Testis (tissue), 5 donors: ENCODE measurements at places on chromosomes 2 and 18. TPM values are rescaled to one million over a fixed set of nuclear protein-coding genes. Genes with fewer than 3 reads are reported as not detected.

GRCh38 chr2:216339456-216340279 is 32.6 kb downstream of the MARCHF4 start:
- DNase-seq, result no peak

The RAB27B gene
- 0.93 TPM for total RNA-seq

GRCh38 chr2:193868833-193869232 is 1674.1 kb upstream of the TMEFF2 start:
- no peak for DNase-seq

The SEH1L gene
- total RNA-seq, result 37.1 TPM

DNA sequence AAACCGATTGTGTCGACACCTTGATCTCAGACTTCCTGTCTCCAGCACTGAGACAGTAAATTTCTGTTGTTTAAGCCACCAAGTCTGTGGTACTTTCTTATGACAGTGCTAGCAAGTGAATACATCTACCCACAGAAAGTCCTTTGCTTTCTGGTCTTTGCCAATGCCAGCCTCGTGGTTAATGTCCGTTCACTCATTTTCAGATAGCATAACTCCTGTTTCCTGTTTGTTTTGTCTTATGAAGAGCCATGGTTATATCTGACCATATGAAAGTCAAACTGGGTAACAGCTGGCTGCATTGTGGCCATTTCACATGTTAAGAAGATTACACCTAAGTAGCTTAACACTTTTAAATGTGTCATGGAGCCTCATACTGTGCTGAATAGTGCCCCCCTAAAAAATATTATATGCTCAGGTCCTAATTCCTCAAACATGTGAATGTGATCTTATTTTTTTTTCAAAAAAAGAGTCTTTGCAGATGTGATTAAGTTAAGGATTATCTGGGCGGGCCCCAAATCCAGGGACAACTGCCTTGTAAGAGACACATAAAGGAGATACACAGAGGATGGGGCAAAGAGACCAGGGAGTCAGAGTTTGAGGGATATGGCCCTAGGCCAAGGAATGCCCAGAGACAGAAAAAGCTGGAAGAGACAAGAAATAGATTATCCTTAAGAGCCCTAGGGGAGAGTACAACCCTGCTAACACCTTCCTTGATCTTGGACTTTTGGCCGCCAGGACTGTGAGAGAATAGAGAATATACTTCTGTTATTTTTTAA is 118.0 kb downstream of the KCNE4 start:
- no peak for DNase-seq

GRCh38 chr2:75523313-75524275 is 37.1 kb downstream of the EVA1A start:
- DNase-seq, result no peak

The ICOS gene
- 0.62 TPM for total RNA-seq

DNA sequence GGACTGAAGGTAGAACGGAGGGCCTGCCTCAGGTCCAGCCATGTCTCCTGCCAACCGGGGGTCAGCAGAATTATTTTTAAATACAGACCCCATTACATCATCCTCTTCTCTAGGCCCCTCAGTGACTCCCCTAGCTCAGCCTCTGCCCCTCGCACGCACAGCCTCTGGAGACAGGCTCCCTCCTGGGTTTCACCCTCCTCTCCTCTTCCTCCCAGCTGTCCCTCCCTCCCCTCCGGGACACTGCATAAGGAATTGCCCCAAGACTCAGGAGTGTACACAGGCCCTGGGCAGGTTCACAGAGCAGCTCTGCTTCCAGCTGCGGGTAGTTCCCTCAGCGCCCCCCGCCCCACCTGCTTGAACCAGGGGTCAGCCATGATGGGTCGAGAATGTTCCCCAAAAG is 520.2 kb upstream of the MYT1L start:
- DNase-seq, result no peak

DNA sequence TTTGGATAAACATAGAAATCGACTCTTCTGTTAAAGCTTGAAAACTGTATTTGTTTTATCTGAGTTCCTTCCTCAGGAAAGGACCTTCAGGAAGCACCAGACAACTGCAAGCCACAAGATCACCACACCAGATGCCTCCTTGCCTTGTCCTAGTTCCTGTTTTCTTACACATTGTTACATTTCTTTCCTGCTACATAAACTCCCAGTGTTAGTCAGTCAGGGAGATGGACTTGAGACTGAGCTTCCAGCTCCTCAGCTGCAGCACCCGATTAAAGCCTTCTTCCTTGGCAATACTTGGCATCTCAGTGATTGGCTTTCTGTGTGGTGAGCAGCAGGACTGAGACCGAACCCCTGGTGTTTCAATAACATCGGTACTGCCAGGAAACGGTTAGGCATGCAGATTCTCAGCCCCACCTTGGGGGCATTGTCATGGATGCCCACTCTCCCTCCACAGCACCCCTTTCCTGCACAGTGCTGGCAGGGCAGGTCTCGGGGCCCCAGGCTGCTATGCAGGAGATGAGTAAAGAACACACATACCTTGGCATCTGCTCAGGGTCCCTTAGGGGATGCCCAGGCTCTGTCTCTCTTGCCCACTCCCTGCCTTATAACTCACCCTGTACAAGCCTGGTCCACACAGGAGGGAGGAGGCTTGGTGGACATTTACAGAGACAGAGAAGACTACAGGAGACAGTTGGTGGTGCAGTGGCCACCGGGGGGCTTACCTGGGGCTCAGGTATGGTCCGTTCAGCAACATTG is 32.6 kb downstream of the ANKMY1 start:
- DNase-seq, result no peak

GRCh38 chr18:50707855-50708469 is 111.9 kb downstream of the MRO start:
- DNase-seq, result no peak

The SETBP1 gene
- 33.1 TPM for total RNA-seq

The CHST10 gene
- total RNA-seq, result 21.5 TPM

The STPG4 gene
- 3.0 TPM for total RNA-seq

The GMPPA gene
- 24.6 TPM for total RNA-seq

The OSBPL6 gene
- 2.6 TPM for total RNA-seq

DNA sequence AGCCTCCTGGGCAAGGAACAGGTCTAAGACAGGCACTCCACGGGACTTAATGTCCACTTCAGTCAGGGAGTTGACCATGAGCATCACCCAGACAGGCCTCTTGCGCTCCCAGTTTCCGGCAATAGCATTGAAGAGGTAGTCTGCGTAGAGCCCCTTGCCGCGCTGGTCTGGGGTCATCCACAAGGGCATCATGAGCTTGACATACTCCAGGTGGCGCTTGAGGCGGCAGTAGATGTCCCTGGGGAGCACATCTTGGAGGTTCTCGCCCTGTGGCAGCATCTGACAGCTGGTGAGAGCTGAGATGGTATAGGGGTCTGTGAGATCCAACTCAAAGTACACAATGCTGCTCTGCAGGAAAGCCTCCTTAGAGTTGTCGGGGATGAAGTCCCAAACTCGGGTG is 10.6 kb downstream of the TRABD2A start:
- no peak for DNase-seq

DNA sequence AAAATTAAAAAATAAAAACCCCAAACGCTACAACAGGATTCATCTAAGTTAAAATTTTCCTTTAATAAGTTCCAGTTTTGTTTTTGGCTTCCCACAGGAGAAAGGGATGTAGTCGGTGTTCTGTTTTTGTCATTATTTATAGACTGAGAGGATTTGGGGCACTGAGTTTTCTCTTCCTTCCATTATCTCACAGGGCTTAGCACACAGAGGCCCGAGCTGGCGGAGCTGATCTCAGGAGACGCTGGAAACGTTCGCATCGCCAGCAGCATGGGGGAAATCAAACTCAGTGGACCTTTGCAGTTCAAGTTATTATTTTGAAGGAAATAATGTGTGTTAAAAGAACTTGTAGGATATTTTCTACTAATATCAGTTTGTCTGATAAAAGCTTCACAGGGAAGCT is 669.7 kb upstream of the SALL3 start:
- no peak for DNase-seq

GRCh38 chr2:64327510-64328414 is 126.2 kb upstream of the LGALSL start:
- DNase-seq, result peak; percentile 67

GRCh38 chr2:138818556-138818955 is 38.4 kb upstream of the NXPH2 start:
- DNase-seq, result no peak

DNA sequence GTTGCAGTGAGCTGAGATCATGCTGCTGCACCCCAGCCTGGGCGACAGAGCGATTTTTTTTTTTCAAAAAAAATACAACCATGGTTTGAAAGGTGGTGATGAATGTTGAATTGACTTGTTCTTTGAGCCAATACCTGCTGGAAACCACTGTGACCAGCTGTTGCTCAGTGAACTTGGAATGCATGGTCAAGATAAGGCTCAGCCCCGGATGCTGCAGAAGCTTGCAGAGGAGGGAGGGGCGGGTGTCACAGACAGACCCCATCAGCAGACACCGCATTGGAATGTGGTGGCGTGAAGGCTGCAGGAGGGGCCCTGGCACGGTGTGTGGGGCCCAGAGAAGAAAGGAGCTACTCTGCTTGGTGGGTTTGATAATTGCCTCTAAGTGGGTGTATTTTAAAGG is 91.6 kb downstream of the ITGB1BP1 start:
- DNase-seq, result no peak

DNA sequence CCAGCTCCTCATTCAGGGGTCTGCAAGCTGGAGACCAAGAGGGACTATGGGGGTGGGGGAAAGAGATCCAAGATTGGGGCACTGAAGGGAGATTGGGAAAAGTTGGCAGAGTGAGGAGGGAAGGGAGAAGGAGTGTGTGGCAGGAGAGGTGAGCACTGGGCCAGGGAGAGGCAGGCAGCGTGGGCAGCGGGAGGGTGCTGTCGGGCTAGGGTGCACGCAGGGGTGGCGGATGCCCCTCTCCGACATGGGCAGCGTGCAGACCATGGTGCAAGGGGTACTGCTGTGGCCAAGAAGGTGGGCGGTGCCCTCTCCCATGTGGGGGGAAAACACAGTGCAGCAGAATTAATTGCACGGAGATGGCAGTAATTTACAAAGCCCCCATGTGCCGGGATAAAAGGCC is 74.1 kb downstream of the CELF4 start:
- no peak for DNase-seq

- DNase-seq, result no peak
Observed at GRCh38 chr2:121873864-121874263, 118.4 kb downstream of the TSN start.

The MYO1B gene
- total RNA-seq, result 26.8 TPM

DNA sequence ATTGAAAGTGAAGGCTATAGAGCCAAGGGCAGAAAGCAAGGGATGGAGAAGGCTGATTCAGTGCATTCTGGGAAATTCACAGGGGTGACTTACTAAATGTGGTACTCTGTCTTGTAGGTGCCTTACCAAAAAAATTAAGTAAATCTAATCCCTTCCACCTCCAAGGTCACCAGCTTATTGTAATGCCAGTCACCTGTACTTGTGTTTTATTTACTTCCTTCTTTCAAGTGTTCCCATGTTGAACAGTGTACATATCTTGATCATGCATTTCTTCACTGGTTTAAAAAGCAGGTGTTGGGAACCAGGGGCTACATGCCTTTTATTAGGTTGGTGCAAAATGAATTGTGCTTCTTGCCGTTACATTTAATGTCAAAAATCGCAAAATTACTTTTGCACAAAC is 137.0 kb upstream of the ARHGAP28 start:
- no peak for DNase-seq

DNA sequence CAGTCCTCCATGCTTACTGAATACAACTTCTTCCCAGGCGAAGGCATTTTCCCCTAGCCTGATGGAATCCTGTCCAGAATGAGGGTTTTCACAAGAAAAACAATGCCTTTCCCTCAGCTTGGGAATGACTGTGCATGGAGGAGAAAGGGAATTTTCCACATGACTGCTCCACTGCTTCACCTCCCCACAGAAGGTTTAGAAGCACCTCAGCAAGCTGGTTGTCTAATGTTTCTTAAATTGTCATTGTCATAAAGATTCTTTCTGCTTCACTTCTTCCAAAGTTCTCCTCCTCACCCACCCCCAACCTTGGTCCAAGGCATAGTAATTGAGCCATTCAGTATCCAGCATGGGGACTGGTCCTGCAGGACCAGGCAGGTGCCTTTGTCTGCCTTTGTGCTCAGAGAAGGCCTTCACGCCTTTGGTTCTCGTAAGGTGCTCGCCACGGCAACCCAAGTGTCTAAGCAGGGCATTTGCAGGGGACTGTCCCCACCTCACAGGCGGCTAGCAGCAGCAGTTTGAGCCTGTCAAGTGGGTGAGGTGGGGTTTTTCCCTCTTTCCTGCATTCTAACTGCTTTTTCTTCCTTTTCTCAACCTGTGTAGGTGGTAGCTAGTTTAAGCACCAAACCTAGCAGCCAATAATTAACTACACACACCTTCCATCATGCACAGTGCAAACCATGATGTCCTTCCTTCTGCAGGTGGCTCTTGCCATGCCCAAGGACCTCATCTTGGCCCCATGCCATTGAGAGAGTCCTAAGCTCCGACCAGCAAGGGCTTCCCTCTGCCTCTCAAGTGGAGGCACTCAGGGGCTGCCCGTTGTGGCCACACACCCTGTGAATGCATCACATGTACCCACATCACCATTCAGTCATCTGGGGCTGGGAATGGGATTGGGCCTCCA is 65.7 kb upstream of the BCL2L11 start:
- DNase-seq, result no peak

- DNase-seq, result no peak
Observed at GRCh38 chr2:70851704-70852103, 16.1 kb upstream of the CD207 start.

DNA sequence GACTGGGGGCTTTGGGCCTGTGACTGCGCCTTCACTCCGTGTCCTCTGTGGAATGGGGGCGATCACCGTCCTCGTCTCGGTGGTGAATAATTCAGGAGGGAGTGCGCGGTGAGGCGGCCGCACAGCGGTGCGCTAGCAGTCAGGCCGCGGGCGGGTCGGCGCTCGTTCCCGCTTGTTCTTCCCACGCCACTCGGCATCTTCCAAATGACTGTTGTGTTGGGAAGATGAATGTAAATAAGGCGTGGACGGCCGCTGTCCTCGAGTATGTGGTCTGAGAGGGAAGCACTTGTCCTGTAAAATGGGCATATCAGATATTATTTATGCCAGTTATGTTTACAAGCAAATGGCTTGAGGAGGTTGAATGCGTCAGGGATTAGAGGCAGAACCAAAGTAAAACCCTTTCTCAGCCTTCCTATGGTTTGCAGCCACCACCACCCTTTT is 608 bp upstream of the VPS4B start:
- DNase-seq, result no peak

DNA sequence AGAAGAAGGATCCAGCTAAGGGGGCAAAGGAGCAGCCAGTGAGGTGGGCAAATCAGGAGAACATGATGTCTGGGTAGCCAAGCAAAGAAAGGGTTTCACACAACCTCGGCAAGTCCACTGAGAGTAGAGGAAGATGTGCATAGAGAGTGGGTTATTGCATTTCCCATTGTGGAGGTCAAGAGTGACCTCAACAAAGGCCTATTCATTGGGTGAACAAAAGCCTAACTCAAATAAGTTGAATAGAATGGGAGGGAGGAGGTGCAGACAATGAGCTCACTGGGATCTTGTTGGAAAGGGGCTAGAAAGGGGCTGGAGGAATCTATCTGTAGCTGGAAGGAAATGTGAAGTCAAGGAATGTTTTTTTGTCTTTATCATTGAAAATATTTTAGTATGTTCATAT is 14.0 kb upstream of the PDCL3 start:
- DNase-seq, result no peak
